Activated CD4-positive, alpha-beta T cell treated with anti-CD3 and anti-CD28 coated beads, Interleukin-2, amount 50 U/mL, for 16 hours (primary cell): ENCODE measurements at places on chromosomes 4 and X.
A peak's percentile ranks its signal among the peaks of the same experiment; 100 is the strongest.

DNA sequence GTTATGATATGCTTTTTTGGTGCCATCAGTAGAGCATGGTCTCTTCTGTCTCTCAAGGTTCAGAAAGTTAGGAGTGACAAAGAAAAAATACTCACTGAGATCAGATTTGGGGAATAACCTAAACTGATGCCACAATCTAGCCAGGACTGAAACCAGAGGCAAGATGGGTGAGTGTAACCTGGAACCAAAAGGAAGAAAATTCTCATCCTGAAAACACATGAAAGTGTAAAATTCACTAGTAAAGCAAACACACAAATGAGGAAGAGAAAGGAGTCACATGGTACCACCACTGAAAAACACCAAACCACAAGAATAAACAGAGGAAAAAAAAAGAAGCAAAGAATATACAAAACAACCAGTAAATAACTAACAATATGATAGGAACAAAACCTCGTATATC lies 96.4 kb downstream of the ANXA10 start:
- DNase-seq = no peak

- DNase-seq = no peak
These were observed 657.3 kb downstream of the PCDH19 start for GRCh38 chrX:99752776-99753175.

- peak; percentile 48 for DNase-seq
These were observed 186.6 kb upstream of the LEF1 start for GRCh38 chr4:108355186-108355901.

GRCh38 chr4:123674762-123675465 lies 278.3 kb downstream of the SPRY1 start:
- no peak for DNase-seq

DNA sequence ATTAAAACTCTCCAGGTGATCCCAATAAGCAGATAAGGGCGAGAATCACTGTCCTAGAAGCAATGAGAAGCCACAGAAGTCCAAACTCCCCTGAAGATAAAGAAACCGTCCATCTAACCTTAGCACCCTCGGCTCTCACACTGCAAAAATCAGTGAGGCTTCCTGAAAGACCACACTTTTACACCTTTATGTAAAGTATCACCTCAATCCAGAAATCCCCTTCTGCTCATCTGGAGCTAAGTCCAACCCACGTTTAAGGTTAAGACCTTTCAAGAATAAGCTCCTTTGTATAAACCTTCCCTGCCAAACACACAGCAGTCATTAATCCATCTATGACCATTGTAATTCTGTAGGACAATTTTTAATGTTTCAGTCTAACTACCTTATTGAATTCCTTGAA lies 41.7 kb downstream of the LIN54 start:
- DNase-seq = no peak

- DNase-seq = no peak
These were observed 557.7 kb downstream of the RAB28 start for GRCh38 chr4:12926189-12927066.

GRCh38 chr4:109410226-109410625 lies 23.4 kb upstream of the SEC24B start:
- no peak for DNase-seq

- no peak for DNase-seq
These were observed 856 bp downstream of the SAT1 start for GRCh38 chrX:23783589-23784469.

DNA sequence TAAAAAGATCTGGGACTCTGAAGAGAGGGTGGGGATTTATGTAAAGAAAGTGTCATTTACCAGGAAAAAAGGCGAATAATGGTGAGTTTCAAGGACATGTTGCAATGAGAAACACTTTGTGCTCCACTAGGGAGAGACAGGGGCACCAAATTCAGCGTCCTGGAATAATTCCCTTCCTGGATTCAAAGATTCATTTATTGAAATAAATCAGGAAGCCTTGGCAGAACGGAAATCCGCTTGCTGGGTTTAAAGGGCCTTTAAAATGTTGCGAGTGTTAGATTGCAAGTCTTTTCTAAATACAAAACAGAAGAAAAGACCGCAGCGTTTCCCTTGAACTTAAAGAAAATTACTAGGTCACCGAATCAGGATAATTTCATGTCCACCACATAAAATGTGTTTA lies 3.8 kb upstream of the ZIC3 start:
- DNase-seq = no peak
